Progenitor cell of endocrine pancreas (in vitro differentiated cells): ENCODE measurements at places on chromosomes 5 and 9. TPM values are rescaled to one million over a fixed set of nuclear protein-coding genes. Genes with fewer than 3 reads are reported as not detected.

The TRPM6 gene
- 0.10 and 0.20 TPM in 2 replicates for total RNA-seq

The SARDH gene
- total RNA-seq, result 4.2 and 5.1 TPM in 2 replicates

The GRM6 gene
- not detected in 2 replicates for total RNA-seq

The ANKRD31 gene
- 0.55 and 0.80 TPM in 2 replicates for total RNA-seq

The SMIM33 gene
- total RNA-seq, result not detected in 2 replicates

- no peaks in the 10 kb centered on the region for H3K36me3 ChIP-seq
- H3K4me1 ChIP-seq, result peaks cover 2% of the 10 kb centered on the region
- no peak overlapping the region for H3K4me3 ChIP-seq
- no peak overlapping the region for H3K27ac ChIP-seq
Measured at GRCh38 chr5:82738681-82739269, 338.4 kb downstream of the TMEM167A start.

GRCh38 chr5:14552017-14552416 lies 29.6 kb upstream of the OTULINL start:
- H3K4me1 ChIP-seq, result no peaks in the 10 kb centered on the region
- no peak for DNase-seq
- no peaks in the 10 kb centered on the region for H3K36me3 ChIP-seq
- no peaks in the 10 kb centered on the region for H3K27me3 ChIP-seq

DNA sequence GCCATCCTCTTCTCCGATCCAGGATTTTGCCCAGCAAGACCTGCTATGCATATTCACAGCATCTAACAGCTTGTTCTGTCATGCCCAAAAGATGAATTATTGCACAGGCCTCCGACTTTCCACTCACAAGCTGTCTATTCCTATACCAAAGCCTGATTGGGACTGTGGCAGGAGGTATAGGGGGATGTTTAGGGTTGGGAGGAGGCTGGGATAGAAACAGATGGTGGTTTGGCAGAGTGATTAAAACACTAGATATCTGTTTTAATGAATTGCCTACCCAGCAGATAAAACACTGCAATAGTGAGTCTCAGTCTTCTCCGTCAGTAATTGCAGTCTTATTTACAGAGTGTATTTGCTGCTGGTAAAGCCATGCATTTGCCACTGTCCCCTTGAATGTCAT lies 215.3 kb downstream of the TLR4 start:
- H3K4me3 ChIP-seq, result no peak overlapping the region
- no peak for DNase-seq
- no peaks in the 10 kb centered on the region for H3K4me1 ChIP-seq
- H3K27ac ChIP-seq, result no peak overlapping the region
- no peaks in the 10 kb centered on the region for H3K36me3 ChIP-seq
- H3K27me3 ChIP-seq, result no peaks in the 10 kb centered on the region

GRCh38 chr5:80411589-80412219 lies 3.8 kb downstream of the ZFYVE16 start:
- no peak overlapping the region for H3K4me3 ChIP-seq
- H3K27ac ChIP-seq, result no peak overlapping the region
- H3K27me3 ChIP-seq, result no peaks in the 10 kb centered on the region
- peaks cover 19% of the 10 kb centered on the region for H3K4me1 ChIP-seq

GRCh38 chr5:167967494-167968177 lies 323.8 kb upstream of the WWC1 start:
- no peak overlapping the region for H3K27ac ChIP-seq
- H3K27me3 ChIP-seq, result peaks cover 3% of the 10 kb centered on the region
- DNase-seq, result no peak
- no peak overlapping the region for H3K4me3 ChIP-seq
- H3K36me3 ChIP-seq, result no peaks in the 10 kb centered on the region

- no peaks in the 10 kb centered on the region for H3K36me3 ChIP-seq
- no peak overlapping the region for H3K27ac ChIP-seq
- no peak overlapping the region for H3K4me3 ChIP-seq
- peaks cover 17% of the 10 kb centered on the region for H3K27me3 ChIP-seq
- DNase-seq, result no peak
- H3K4me1 ChIP-seq, result no peaks in the 10 kb centered on the region
Measured at GRCh38 chr5:170648541-170648940, 135.0 kb upstream of the GABRP start.

GRCh38 chr5:9098990-9099389 lies 446.9 kb downstream of the SEMA5A start:
- DNase-seq, result no peak
- H3K36me3 ChIP-seq, result no peaks in the 10 kb centered on the region
- peaks cover 37% of the 10 kb centered on the region for H3K27me3 ChIP-seq

DNA sequence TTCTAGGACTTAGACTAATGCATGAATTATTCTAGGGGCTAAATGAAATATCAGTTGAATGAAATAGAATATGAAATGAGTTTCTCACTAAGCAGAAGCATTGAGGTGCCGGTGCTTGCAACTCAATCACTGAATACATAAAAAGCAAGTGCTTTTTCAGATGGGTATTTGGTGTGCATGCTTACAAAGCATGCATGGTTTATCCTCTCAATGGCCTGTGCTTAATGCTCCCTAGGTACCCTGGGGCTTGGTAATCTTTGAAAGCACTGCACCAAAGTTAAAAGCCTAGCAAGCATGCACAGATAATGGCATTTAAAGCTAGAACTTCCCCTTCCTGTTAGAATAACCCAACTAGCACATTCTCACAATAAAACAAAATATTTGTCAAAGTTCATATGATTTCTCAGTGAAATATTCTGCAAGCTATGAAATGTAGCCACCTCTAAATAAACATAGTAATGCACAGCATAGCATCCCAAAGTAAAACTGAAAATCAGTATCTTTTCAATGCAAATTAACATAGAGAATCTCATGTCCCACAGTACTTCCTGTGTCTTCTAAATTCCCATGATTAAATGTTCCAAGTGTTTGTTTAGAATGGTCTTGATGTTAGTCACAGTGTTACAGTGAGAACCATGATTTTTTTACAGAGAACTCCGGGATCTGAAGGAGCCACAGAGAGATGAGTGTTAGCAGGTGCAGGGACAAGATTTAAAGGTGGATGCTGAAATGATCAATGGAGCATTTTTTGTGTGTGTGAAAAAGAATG lies 143.4 kb upstream of the CDH6 start:
- no peaks in the 10 kb centered on the region for H3K27me3 ChIP-seq
- DNase-seq, result no peak
- no peak overlapping the region for H3K27ac ChIP-seq
